ENCODE measurements at places on chromosomes 3 and 15.

GRCh38 chr3:13260259-13261103 is 159.6 kb downstream of the NUP210 start:
- DNase-seq: no peak

DNA sequence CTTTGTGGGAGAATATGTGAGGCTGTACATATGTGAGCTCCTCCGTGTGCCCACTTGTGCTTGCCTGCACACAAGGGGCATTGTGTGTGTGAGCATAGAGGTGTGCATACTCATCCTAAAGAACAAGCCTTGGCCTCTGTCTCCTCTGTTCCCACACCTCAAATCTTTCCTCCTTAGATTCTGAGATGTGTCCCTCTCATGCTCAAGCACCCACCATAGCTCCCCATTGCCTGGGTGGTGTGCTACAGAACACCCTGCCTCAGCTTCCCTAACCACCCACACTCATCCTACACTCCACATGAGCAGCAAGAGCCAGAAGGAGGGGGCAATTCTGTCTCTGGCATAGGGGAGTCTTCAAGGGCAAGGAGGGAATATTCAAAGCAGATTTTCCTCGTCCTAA is 27.7 kb downstream of the LINGO1 start:
- no peak for DNase-seq

DNA sequence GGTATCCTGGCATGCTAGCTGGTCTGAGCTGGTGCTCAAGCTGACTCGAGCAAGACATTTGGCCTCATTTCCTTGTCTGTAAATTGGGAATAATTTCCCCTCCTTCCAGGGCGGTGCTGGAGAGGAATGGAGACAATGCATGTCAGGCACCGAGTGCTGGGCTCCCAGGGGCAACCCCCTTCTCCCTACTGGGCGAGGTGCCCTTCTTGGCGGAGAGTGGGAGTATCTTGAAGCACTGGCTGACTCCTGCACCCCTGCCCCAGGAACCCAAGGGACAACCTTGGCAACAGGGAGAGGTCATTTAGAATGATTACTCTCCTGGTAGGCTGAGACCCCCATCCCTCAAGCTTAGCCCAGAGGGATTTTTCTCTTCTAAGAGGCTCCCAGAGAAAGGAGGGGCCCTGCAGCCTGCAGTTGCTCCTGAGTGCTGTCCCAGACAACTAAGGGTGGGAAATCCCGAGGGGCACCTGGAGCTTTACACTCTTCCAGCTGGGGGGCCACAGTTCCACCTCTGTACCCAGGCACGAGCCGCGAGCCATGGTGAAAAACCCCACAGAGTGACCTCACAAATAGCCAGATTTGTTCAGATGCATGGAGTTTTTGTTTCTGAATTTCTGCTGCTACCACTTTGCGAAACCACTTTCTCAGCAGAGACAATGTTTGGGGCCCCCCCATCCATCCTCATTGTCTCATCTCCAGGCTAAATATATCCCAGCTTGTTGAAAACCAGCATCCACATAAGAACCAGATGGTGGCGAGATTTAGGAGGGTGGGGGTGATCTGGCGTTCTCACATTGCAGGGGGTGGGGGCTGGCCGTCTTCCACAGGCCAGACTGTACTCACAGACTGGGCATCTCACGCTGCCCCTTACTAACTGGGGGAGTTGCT is 44.8 kb downstream of the ABTB1 start:
- DNase-seq: no peak

DNA sequence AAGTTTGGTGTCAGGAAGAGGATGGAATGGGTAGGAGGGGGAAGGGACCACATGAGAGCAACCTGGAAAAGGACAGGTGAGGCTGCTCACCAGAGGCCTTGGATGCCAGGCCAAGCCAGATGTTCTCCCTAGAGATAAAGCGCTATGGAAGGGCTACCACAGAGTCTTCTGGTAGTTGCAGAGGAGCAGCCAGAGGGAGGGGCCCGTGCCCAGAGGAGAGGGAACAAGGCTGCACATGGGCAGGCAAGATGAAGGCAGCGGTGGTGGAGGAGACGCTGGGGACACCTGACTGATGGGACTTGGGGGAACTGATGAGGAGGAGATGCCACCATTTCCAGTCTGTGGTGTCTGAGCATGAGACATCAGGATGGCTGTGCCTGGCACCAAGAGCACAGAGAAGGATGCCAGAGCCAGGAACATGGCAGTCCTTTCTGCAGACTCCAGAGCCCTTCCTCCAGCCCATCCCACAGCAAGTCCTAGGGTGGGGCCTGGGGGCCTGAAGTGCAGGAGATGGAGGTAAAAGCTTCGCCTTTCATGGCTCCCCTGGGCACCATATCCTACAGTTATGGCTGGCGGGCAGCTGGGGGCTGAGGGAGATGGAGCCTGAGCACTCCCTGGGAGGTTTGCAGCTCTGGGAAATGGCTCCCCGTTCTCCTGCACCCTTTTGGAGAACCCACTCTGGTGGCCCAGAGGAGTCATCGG is 103.0 kb downstream of the ETFA start:
- DNase-seq: no peak

- no peak for DNase-seq
Measured at GRCh38 chr3:170485696-170486095, 67.0 kb downstream of the CLDN11 start.

DNA sequence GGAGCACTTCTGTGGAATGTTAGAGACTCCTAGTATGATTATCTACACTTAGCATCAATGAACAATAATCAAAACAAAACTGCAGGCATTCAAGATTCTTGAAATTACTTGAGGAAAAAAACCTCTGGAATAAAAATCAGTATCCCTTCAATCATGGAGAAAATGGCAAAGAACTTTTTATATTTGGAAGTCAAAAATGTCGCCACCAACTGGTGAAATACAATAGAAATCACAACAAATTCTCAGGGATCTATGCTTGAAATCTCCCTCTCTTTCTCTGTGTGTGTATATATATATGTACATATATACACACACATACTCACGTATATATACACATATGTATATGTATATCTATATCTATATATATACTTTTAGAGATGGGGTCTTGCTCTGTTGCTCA is 378.9 kb upstream of the ALCAM start:
- DNase-seq: no peak

GRCh38 chr3:188453431-188454384 is 299.8 kb downstream of the LPP start:
- no peak for DNase-seq
